ENCODE measurements at places on chromosomes 1 and 21.

GRCh38 chr1:236058141-236058934 is 6.6 kb downstream of the NID1 start:
- no peak for DNase-seq

GRCh38 chr1:117671781-117672501 is 66.1 kb downstream of the TENT5C start:
- DNase-seq = no peak

DNA sequence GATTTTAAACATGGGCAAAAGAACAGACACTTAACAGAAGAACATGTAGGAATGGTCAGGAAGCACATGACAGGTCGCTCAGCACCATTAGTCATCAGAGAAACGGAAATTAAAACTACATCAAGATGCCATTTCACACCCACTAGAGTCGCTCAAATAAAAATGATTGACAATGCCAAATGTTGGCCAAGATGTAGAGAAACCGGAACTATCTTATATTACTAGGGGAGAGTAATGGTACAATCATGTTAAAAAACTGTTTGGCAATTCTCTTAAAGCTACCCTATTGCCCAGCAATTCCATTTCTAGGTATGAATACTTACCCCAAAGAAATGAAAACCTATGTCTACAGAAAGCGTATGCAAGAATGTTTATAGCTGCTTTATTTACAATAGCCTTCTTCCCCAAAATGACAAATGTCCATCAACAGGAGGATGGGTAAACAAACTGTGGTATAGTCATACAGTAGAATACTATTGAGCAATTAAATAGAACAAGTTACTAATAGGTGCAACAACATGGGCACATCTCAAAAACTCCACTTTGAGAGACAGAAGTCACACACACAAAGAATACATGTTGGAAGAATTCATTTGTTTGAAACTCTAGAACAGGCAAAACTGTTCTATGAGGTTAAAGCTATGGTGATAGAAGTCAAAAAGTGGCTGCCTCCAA is 92.8 kb downstream of the ETS2 start:
- no peak for DNase-seq

DNA sequence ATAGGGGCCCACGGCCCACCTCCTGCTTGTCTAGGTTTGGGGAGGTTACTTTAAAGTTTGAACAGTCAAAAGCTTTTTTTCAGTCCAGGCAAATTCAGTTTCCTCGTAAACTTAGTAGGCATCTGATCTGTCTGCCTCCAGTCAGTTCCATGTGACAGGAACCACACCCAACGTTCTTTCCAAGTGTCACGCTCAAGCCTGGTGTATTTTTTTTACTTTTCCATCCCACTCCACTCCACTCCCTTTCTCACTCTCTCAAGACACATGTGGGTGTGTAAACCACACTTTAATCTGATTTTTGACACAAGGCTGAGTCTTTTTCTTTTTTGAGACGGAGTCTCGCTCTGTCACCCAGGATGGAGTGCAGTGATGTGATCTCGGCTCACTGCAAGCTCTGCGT is 60.3 kb upstream of the GPR153 start:
- DNase-seq = no peak

GRCh38 chr1:74343216-74343615 is 108.0 kb downstream of the TNNI3K start:
- DNase-seq = peak; percentile 6

DNA sequence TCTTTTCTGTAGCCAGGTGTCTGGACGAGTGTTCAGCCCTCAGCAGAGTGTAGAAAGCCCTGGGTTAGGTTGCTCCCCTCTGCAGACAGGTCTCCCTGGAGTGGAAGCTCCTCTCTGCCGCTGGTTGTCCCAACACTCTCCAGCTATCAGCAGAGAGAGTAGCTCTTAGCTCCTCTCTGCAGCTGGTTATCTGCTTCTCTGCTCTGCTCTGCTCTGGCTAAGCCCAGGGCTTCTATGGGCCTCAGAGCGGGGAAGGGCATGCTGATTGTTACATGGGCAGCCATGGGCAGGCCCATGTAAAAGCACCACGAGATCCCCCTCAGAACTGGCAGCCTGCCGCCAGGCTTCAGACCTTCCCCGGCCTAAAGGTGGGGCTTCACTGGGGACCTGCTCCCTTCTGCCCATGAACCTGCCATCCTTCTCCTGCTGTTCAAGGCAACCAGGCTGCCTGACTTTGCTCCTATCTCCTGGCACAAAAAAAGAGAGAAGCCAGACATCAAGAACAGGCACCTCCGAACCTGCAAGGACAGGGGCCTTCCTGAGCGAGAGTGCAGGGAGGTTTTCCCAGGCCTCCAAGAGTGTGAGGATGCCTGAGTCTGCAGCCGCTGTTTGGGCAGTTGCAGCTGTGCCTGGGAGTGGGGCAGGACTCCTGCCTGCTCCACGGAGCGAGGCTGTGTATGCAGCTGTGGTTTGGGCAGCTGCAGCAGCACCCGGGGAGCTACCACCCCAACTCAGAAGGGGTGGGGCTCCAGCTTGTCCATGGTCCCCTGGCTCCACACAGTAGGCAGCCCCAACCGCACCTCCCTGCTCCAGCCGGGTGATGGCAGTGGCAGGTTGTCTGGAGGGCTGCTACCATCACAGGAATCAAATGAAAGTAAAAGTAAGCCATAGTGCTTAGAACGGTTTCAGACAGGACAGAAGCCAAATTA is 973.7 kb downstream of the LTN1 start:
- DNase-seq = peak; percentile 14

DNA sequence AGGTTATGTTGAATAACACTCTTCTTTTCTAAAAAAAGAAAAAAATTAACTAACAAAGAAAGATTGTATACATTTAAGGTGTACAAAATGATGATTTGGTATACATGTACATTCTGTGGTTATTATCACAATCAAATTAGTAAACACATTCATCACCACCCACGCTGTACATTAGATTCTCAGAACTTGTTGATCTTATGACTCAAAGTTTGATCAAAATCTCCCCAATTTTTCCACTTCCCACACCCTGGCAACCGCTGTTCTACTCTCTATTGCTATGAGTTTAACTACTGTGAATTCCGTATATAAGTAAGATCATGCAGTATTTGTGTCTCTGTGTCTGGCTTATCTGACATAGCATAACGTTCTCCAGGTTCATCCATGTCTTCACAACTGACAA is 469.5 kb upstream of the CHRM3 start:
- DNase-seq = no peak

GRCh38 chr21:37193676-37194075 is 73.5 kb downstream of the VPS26C start:
- DNase-seq = no peak

GRCh38 chr1:243323491-243323890 is 67.7 kb downstream of the SDCCAG8 start:
- no peak for DNase-seq

- DNase-seq = no peak
Measured at GRCh38 chr1:165851034-165851658, 23.7 kb downstream of the UCK2 start.

DNA sequence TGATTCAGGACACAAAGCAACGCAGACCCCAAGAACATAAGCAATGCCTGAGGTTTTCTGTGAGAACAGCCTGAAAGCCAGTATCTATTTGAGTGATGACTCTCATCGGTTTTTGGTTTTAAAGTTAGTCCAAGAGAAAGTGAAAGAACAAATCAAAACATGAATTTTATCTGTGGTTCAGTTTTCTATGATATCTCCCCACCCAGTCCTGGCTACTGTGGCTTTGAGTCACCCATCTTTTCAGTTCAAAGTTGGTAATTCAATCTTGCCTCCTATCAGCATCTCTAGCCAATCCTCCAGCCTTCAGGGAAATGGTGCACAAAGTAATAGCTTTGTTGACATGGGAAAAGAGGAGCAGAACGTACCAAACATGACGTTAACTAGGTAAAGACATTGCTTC is 40.5 kb upstream of the KRTAP19-8 start:
- DNase-seq = no peak

- no peak for DNase-seq
Measured at GRCh38 chr1:88900883-88901282, 9.5 kb upstream of the GTF2B start.

DNA sequence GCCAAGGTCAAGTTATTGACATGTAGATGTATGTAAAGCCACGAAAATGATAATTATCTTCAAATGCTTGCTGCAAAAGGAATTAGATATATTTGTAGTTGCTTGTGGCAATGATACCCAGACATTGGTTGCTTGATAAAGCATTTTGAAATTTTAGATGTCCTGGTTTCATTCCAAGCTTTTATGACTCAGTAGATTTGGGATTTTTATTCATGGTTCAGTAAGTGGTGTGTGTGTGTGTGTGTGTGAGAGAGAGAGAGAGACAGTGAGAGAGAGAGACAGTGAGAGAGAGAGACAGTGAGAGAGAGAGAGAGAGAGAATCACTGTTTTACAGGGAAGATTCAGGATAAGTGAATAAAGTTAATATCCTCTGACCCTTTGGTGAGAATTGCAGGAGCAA is 498.2 kb upstream of the C1orf87 start:
- DNase-seq = no peak

DNA sequence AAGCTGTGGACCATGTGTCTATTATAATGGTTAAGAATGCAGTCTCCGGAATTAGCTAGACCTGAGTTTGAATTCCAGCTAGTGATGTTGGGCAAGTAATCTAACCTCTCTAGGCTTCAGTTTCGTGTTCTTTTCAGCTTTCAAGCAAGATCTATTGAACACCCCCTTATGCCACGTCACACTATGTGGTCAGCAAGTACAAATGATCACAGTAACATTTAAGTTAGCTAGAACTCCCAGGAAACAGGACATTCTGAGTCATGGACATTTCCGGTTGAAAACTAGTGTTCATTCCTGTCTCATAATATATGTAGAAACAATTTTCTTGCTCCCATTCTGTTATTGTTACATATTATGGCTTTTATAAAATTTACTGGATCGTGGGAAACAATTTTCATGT is 34.0 kb upstream of the NHLH2 start:
- no peak for DNase-seq

DNA sequence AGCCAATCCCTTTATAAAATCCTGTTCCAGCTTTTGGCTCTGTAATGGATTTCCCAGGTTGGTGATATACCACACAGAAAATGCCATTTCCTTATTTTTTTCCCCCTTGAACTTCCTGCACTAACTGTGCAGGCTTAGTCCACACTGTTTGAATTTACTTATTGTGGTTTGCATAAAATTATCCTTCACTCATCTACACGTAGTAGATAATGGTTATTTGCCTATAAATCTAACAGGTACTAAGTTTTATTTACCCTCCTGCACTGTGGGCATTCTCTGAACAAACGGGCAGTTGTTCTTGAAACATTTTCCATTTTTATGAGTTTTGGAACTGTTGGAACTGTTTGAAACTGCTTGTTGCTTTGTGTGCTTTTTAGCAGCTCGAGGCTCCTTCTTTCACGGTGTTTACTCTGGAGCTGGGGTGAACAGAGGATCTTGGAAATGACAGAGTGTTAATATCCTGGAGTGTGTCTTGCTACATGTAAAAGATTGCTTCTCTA is 23.0 kb upstream of the KIFAP3 start:
- DNase-seq = no peak

GRCh38 chr1:153563483-153563901 is 2.2 kb downstream of the S100A2 start:
- DNase-seq = no peak

DNA sequence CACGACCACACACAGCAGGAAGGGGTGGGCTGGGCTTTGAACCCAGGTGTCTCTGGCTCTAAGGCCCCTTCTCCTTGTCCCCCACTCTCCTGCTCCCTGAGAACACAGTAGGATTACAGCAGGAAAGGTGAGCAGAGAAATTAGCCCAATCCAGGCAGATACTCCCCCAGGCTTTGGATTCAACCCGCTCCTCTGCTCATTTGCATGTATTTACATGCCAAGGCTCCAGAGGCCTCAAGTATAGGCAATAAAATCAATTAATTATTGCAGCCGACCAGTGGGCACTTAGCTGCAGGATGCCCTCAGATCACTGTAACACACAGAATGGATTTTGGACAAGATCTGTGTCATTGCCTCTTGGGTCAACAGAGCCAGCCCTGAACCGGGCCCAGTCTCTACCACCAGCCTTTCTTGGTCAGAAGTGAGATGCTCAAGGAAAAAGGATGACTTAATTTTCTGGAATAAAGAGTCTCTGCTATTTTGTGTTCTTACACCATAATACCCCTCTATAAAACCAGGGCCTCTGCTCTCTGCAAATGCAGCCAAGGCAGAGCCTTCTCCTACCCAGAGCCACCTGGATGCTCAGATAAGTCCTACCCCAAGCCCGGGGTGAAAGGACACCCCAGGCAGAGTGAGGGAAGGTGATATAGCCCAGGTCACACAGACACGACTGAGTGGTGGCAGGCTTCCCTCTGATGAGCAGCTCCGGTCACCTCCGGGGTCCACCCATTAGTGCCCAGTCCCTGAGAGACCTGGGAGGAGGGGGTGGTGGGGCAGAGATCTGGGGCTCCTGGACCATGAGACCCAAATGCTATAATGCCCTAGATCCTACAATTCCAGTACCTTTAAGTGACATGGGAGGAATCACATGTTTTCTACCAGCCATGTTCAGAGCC is 28.9 kb downstream of the MATN1 start:
- DNase-seq = no peak

DNA sequence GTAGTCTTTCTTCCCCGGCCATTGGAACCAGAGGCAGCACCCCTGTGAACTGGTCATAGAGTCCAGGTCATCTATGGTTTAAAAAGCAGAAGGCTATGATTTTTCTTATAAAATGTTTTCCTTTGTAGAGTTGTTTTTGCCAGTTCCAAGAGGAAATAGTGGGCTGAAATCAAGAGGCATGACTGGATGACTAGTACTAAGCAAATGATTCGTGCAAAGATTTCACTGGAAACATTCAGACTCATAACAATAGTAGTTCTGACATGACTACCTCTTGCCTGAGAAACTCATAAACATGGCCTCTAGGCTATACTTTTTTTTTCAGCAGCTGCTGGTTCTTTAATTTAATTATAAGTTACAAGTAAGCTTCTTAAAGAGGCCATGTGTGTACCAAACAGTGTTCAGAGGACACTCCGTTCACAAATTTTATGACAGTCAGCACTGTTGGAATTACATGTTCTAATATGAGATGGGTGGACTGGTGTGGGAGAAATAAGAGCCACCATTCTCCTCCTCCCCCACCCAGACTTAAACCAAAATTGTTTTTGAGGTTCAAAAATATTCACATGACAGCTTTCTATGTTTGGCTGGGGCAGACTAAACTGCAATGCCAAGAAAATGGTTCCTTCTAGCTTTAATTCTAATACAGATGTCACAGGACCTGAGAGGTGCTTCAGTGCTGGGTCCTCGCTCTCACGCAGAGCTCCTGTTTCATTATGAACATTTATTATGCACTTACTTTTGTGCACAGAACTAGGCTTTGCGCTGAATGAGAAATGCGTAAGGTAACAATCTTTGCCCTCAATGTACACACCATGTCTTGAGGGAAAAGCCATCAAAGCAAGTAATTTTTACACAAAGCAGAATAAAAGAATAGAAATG is 147.5 kb downstream of the ZC3H11B start:
- no peak for DNase-seq

- DNase-seq = no peak
Measured at GRCh38 chr1:16122916-16123315, 33.0 kb downstream of the EPHA2 start.

Data from anterior cingulate cortex (tissue), 58 donors.